ENCODE measurements at places on chromosomes 5 and 9. TPM values are rescaled to one million over a fixed set of nuclear protein-coding genes. Genes with fewer than 3 reads are reported as not detected.

- no peaks in the 10 kb centered on the region for H3K36me3 ChIP-seq
- H3K27me3 ChIP-seq, result no peaks in the 10 kb centered on the region
- H3K27ac ChIP-seq, result no peak overlapping the region
- H3K4me3 ChIP-seq, result peak overlapping the region; percentile 73
Observed at GRCh38 chr5:157744051-157745011, 819 bp downstream of the LSM11 start.

DNA sequence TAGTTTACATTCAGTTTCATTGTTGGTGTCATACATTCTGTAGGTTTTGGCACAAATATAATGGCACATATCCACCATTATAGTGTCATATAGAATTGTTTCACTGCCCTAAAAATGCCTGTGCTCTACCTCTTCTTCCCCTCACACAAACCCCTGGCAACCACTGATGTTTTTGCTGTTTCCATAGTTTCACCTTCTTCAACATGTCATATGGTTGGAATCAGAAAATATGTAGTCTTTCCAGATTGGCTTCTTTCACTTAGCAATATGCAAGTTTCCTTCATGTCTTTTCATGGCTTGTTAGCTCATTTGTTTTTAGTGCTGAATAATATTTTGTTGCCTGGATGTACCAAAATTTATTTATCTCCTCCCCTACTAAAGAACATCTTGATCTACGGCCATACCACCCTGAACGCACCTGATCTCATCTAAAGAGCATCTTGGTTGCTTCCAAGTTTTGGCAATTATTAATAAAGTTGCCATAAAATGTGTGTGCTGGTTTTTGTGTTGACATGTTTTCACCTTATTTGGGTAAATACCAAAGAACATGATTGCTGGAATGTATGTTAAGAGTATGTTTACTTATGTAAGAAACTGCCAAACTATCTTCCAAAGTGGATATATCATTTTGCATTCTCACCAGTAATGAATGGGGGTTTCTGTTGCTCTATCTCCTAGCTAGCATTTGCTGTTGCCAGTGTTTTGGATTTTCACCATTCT, 17.0 kb upstream of the CDK20 start:
- no peaks in the 10 kb centered on the region for H3K36me3 ChIP-seq
- H3K27me3 ChIP-seq, result no peaks in the 10 kb centered on the region
- no peak for DNase-seq
- H3K4me3 ChIP-seq, result no peak overlapping the region
- no peak overlapping the region for H3K27ac ChIP-seq

GRCh38 chr5:55222985-55223811, 3.9 kb downstream of the MCIDAS start:
- peaks cover 26% of the 10 kb centered on the region for H3K4me1 ChIP-seq
- no peak for DNase-seq
- no peaks in the 10 kb centered on the region for H3K27me3 ChIP-seq
- H3K4me3 ChIP-seq, result no peak overlapping the region
- H3K36me3 ChIP-seq, result no peaks in the 10 kb centered on the region

DNA sequence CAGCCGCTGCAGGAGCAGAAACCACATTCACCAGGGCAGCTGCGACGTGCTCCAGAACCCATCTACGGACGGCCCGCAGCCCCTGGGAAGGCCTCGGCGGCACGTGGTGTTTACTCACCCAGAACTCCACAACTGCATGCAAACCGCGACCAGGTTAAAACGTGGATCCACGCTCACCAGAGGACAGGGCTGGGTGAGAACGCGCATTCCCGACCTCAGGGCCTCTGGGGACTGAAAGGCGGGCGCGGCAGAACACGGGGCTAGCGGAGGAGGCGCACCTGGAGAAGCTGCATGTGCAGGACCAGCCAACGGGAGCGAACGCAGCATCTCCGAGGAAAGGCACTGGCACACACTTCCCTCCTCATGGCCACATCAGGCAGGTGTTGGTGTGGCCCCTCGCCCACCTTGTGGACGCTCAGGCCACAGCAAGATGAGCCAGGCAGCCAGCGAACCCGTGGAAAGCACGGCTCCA, 24.0 kb upstream of the CAMSAP1 start:
- peaks cover 8% of the 10 kb centered on the region for H3K4me1 ChIP-seq
- H3K36me3 ChIP-seq, result peaks cover 20% of the 10 kb centered on the region
- no peaks in the 10 kb centered on the region for H3K27me3 ChIP-seq
- H3K27ac ChIP-seq, result no peak overlapping the region
- DNase-seq, result no peak

GRCh38 chr5:56669534-56670483, 145.5 kb upstream of the MAP3K1 start:
- peak overlapping the region; percentile 6 for H3K27ac ChIP-seq
- H3K4me1 ChIP-seq, result peaks cover 25% of the 10 kb centered on the region
- H3K4me3 ChIP-seq, result no peak overlapping the region
- peak; percentile 48 for DNase-seq
- no peaks in the 10 kb centered on the region for H3K27me3 ChIP-seq

- no peak for DNase-seq
- H3K4me3 ChIP-seq, result no peak overlapping the region
- peaks cover 18% of the 10 kb centered on the region for H3K4me1 ChIP-seq
- no peaks in the 10 kb centered on the region for H3K36me3 ChIP-seq
- no peak overlapping the region for H3K27ac ChIP-seq
Observed at GRCh38 chr5:150600616-150601490, 39.6 kb upstream of the SYNPO start.

NEUROG1 gene
- not detected for total RNA-seq

CDC20B gene
- not detected for total RNA-seq

HNRNPH1 gene
- total RNA-seq, result 477 TPM

ADAMTS6 gene
- 3.4 TPM for total RNA-seq

PCDHGB7 gene
- total RNA-seq, result 10.2 TPM

All from thyroid gland (tissue), 4 donors.